ENCODE measurements at places on chromosomes 5 and 9. TPM values are rescaled to one million over a fixed set of nuclear protein-coding genes. Genes with fewer than 3 reads are reported as not detected.

FOXD4L3 gene
- total RNA-seq, result not detected

GRCh38 chr9:124018730-124019697 lies 7.4 kb downstream of the LHX2 start:
- no peak for DNase-seq

- DNase-seq, result peak; percentile 95
Measured at GRCh38 chr5:150458802-150459557, 9.4 kb upstream of the RPS14 start.

DNA sequence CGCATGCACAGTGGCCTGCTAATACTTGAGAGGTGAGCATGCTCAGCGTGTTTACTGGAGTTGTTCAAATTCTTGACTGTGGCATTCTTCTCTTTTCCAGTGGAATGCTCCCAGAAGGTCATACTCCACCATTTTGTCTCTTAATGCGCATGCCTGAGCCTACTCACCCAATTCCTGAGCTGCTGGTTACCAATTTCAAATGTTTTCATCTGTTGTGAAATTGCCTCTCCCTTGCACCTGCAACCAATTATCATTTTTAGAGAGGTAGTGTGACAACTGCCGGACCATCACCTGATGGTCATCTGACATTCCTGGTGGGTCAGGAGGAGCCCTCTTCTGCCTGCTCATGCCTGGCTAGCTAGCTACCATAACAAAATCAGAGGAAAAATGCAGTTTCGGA lies 82.2 kb upstream of the LIFR start:
- DNase-seq, result no peak

GRCh38 chr5:150352244-150353031 lies 5.1 kb upstream of the TCOF1 start:
- no peak for DNase-seq

Measured in mesenteric fat pad (tissue), 1 donor.